ENCODE measurements at places on chromosomes 1 and 21.

DNA sequence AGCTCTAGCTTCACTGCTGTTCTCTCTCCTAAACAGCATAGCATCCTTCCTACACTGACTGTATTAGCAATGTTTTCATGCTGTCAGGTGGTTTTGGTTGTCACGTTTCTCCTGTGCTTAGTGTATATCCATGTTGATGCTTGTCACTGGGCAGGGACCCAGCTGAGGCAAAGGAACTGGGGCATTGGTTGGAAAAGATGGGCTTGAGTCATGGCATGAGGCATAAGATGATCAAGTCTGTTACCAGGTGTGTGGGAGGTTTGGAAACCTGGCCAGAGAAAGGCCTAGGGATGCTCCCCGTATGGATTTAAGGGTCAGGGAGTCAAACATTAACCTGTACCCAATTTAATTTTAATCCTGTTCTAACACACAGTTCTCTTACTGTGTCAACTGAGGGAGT, 69.6 kb downstream of the OSBPL9 start:
- DNase-seq = no peak
- no peaks in the 10 kb centered on the region for H3K4me1 ChIP-seq
- H3K36me3 ChIP-seq = no peaks in the 10 kb centered on the region
- H3K27ac ChIP-seq = no peak overlapping the region

GRCh38 chr1:161335796-161336195, 21.6 kb downstream of the SDHC start:
- no peak overlapping the region for H3K27ac ChIP-seq
- no peak overlapping the region for H3K4me3 ChIP-seq
- H3K36me3 ChIP-seq = peaks cover 98% of the 10 kb centered on the region
- H3K4me1 ChIP-seq = no peaks in the 10 kb centered on the region

- H3K36me3 ChIP-seq = no peaks in the 10 kb centered on the region
- no peak overlapping the region for H3K27ac ChIP-seq
- H3K4me1 ChIP-seq = no peaks in the 10 kb centered on the region
- H3K4me3 ChIP-seq = no peak overlapping the region
- H3K27me3 ChIP-seq = no peaks in the 10 kb centered on the region
Observed at GRCh38 chr1:32051706-32052105, 21.0 kb upstream of the TMEM39B start.

- no peak overlapping the region for H3K27ac ChIP-seq
- H3K36me3 ChIP-seq = no peaks in the 10 kb centered on the region
- H3K4me1 ChIP-seq = no peaks in the 10 kb centered on the region
- H3K4me3 ChIP-seq = no peak overlapping the region
Observed at GRCh38 chr1:193552274-193552673, 365.9 kb upstream of the B3GALT2 start.

DNA sequence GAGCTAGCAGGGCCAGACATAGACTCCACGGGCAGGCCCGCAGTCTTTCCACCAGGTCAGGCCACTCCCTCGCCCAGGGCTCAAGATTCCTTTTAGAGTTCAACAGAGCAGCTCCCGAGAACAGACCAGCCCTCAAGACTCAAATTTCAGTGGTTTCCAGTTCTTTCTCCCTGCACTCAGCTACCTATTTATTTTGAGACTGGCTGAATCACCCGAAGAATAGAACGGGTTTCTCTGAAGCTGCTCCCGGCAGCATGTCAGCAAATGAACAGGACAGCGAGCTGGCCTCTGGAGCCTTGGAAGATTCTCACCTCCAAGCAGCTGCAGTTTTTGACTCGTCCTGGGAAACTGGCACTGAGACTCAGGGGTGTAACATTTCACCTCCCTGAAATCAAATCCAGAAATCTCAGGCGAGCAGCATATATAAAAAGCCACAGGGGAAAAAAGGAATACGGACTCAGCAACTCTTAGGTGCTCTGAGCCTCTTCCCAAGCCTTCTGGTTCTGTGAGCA, 177.9 kb downstream of the CLIC6 start:
- H3K36me3 ChIP-seq = no peaks in the 10 kb centered on the region
- H3K4me3 ChIP-seq = no peak overlapping the region
- no peak for DNase-seq
- peaks cover 26% of the 10 kb centered on the region for H3K4me1 ChIP-seq
- H3K27ac ChIP-seq = peak overlapping the region; percentile 77

GRCh38 chr1:90133133-90133532, 138.2 kb downstream of the ZNF326 start:
- no peaks in the 10 kb centered on the region for H3K4me1 ChIP-seq
- no peak overlapping the region for H3K4me3 ChIP-seq
- H3K27ac ChIP-seq = no peak overlapping the region
- DNase-seq = no peak

DNA sequence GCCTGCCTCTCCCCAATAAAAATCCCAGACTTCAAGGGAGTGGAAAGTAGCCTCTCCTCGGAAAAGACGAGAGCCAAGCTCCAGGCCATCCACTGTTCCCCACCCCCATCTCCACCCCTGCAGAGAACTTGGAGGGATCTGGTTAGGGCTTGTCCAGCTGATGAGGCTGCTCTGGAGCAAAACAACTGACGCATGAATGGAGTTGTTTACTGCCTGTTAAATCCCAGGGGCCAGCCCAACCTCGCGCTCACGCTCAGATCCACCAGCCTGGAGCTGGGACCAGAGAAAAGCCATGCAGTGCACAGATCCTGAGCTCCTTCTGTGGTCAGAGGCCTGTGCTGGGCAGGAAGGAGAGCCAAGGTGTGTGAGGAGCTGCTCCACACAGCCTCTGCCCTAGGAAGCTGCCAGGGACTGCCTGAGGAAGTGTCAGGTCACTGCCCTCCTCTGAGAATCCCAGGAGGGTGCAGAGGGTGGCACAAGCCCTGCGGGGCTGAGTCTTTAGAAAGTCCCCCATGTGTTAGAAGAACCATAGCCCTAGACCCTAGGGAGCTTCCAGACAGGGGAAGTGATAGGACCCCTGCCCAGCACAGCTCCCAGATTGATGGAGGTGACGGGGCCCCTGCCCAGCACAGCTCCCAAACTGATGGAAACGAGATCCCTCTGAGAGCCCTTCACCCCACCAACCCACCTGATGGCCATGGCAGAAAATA, 109.0 kb upstream of the IPO9 start:
- H3K36me3 ChIP-seq = no peaks in the 10 kb centered on the region
- no peak overlapping the region for H3K4me3 ChIP-seq
- peak overlapping the region; percentile 87 for H3K27ac ChIP-seq
- peaks cover 77% of the 10 kb centered on the region for H3K4me1 ChIP-seq

DNA sequence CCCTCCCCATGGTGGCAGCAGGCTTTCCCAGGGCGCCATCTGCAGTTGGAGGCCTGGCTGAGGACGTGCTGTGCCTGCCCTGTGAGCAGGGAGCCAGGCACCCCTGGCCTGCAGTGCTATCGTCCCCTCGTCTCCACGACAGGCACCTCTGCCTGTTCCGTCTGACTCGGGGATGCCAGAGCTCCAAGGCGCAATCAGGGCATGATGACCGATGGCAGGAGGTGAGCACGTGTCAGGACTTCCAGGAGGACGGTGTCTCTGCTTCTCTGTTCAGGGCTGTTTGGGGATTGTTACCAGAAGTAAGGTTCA, 125.2 kb downstream of the PCBP3 start:
- H3K4me3 ChIP-seq = no peak overlapping the region
- DNase-seq = no peak
- no peaks in the 10 kb centered on the region for H3K4me1 ChIP-seq
- H3K27me3 ChIP-seq = no peaks in the 10 kb centered on the region
- no peak overlapping the region for H3K27ac ChIP-seq

DNA sequence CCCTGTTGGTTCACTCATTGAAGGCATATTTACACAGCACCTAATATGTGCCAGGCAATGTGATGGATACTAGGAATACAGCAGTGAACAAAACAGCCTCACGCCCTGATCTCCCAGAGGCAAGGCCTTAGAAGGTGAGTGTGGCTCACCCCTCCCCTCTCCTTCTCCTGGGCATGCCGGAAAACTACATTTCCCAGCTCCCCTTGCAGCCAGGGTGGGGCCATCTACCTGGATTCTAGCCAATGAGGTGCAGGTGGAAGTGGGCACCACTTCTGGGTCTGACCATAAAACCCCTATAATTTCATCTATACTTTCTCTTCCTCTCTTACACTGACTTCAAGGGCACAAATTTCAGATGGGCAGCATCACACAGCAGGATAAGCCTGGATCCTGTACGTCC, 63.8 kb downstream of the FBXO2 start:
- H3K36me3 ChIP-seq = no peaks in the 10 kb centered on the region
- DNase-seq = no peak
- H3K27ac ChIP-seq = no peak overlapping the region
- no peak overlapping the region for H3K4me3 ChIP-seq

- H3K4me1 ChIP-seq = peaks cover 5% of the 10 kb centered on the region
- DNase-seq = no peak
- H3K27me3 ChIP-seq = no peaks in the 10 kb centered on the region
- H3K36me3 ChIP-seq = no peaks in the 10 kb centered on the region
Observed at GRCh38 chr1:64654519-64655341, 90.1 kb upstream of the RAVER2 start.

- no peaks in the 10 kb centered on the region for H3K36me3 ChIP-seq
- H3K27me3 ChIP-seq = no peaks in the 10 kb centered on the region
- no peaks in the 10 kb centered on the region for H3K4me1 ChIP-seq
- H3K27ac ChIP-seq = no peak overlapping the region
- no peak for DNase-seq
Observed at GRCh38 chr1:68542586-68542985, 45.7 kb upstream of the DEPDC1 start.

GRCh38 chr21:33312121-33312520, 12.6 kb upstream of the IFNAR1 start:
- H3K4me1 ChIP-seq = no peaks in the 10 kb centered on the region
- no peaks in the 10 kb centered on the region for H3K27me3 ChIP-seq
- H3K36me3 ChIP-seq = no peaks in the 10 kb centered on the region
- no peak overlapping the region for H3K27ac ChIP-seq

DNA sequence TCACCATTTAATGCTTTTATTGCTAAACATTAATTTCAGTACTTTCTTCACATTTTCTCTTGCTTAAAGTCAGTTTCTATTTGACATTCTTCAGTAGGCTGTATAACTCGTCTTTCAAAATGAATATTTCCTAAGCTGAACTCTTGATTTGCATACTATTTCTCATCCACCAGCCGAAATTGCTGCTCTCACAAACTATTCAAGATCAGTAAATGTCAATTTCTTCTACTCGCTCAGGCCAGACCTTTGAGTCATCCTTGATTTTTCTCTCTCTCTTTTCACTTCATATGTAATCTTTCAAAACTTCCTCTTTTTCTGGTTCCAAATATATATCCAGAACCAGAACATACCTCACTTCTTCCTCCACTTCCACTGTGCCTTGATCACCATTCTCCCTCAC, 990.0 kb downstream of the KCNT2 start:
- H3K36me3 ChIP-seq = no peaks in the 10 kb centered on the region
- no peak overlapping the region for H3K27ac ChIP-seq
- no peak overlapping the region for H3K4me3 ChIP-seq
- no peaks in the 10 kb centered on the region for H3K27me3 ChIP-seq

DNA sequence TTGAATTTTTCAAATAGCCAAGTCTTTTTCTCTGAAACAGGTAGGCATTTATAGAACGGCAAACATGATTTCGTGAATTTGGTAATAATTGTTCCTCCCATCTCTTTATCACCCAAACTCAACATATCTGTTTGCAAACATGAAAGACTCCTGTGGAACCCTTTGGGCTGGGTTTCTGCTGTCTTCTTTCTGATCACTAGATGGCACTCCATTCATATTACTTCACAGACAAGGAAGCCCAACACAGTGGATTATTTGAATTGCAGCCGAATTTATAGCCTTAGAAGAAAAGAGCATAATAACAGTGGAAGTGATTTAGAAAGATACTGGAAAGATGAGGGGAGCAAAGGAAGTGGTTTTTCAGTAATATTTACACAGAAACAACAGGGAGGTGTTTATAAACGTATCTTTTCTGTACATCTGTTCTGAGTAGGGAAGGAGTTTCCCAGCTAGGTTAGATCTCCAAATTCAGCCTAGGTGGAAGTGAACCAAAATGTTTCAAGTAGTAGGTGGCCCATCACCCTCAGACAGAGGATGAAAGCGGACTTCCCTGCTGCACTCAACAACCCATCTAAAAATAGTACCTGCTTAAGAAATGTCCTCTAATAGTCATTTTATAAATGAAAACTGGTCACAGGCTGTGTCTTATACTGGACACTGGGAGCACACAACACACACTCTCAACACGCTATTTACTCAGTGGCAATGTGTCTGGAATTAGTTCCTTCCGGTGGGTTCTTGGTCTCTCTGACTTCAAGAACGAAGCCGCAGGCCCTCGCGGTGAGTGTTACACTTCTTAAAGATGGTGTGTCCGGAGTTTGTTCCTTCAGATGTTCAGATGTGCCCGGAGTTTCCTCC, 67.6 kb downstream of the MAP3K21 start:
- H3K27me3 ChIP-seq = no peaks in the 10 kb centered on the region
- no peak overlapping the region for H3K4me3 ChIP-seq
- H3K27ac ChIP-seq = no peak overlapping the region
- H3K4me1 ChIP-seq = no peaks in the 10 kb centered on the region
- no peak for DNase-seq

DNA sequence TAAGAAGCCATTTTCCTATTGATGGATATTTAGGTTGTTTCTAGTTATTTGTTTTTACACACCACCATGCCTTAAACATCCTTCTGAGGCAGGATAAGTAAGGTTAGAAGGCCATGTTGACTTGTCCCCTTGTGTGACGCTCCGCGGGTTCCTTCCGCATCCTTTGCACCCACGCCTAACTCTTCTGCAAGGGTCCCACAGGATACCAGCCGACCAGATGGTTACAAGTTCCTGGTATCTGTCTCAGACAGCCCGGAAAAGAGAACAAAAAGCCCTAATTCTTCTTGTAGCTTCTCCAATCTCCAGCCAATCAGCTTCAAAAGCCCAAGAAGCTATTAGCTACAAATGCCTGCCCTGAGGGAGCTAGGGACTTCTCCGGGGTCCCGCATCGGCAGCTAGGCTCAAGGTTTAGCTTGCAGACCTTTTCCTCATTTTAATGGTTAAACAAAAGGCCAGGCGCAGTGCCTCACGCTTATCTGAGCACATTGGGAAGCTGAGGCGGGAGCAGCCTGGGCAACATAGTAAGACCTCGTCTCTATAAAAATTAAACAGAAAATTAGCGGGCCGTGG, 4.9 kb upstream of the OTUD3 start:
- H3K27me3 ChIP-seq = peaks cover 41% of the 10 kb centered on the region
- peaks cover 17% of the 10 kb centered on the region for H3K4me1 ChIP-seq
- peak overlapping the region; percentile 75 for H3K27ac ChIP-seq
- DNase-seq = no peak
- no peak overlapping the region for H3K4me3 ChIP-seq

DNA sequence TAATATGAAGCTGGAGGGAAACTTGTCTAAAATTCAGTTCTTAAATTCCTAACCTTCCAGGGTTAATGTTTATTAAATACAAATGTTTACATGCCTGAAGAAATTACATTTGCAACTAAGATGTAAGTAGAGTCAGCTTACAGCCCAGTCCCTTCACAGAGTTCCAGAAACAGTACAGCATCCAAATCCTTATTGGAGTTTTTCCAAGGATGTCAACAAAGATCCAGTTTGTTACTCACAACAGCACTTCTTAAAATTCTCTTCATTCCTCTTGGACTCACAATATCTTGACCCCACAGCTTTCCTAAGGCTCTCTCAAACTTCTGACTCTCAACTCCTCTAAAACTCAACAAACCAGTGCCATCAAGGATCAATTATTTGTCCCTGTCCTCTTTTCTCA, 50.1 kb upstream of the RWDD3 start:
- H3K36me3 ChIP-seq = no peaks in the 10 kb centered on the region
- no peaks in the 10 kb centered on the region for H3K4me1 ChIP-seq
- no peak for DNase-seq
- no peak overlapping the region for H3K4me3 ChIP-seq
- H3K27me3 ChIP-seq = no peaks in the 10 kb centered on the region
- H3K27ac ChIP-seq = no peak overlapping the region

All from esophagus squamous epithelium (tissue), 5 donors.